ENCODE measurements at places on chromosomes 4 and X.

DNA sequence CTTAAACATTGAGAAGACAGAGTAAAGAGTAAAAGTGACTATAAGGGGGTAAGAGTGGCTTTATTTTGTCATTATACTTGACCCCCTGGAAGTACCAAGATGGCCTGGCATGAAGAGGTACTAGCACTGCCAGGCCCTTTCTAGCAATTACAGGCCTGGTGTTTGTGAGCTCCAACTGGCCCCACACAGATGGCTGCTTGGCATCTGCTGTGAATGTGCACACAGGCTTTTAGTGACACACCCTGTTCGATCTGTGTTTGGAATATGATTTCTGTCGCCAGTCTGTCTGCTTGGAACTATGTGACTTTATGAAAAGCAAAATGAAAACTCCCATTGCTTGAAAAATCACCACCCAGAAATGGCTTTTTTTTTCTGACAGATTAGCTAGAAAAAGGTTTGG lies 123.3 kb downstream of the CLCN4 start:
- no peak for DNase-seq

DNA sequence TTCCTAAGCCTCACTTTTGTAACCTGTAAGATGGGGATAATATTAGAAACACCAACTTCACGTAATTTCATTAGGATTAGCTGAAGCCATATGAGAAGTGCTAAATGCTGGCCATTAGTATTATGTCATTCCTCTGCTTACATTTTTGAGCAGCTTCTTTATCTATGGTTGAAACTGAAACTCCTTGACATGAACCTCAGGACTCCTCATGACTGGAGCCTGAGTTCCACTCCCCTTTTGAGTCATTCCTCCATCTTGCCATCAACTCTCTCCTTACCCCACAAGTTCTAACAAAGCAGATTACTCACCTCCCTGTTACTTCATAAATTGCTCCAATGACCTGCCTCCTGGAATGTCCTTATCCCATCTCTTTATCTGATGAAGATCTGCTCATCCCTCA lies 123.2 kb upstream of the KCNIP4 start:
- no peak for DNase-seq

- DNase-seq, result no peak
These were observed 250.0 kb upstream of the NDST3 start for GRCh38 chr4:117784266-117784665.

DNA sequence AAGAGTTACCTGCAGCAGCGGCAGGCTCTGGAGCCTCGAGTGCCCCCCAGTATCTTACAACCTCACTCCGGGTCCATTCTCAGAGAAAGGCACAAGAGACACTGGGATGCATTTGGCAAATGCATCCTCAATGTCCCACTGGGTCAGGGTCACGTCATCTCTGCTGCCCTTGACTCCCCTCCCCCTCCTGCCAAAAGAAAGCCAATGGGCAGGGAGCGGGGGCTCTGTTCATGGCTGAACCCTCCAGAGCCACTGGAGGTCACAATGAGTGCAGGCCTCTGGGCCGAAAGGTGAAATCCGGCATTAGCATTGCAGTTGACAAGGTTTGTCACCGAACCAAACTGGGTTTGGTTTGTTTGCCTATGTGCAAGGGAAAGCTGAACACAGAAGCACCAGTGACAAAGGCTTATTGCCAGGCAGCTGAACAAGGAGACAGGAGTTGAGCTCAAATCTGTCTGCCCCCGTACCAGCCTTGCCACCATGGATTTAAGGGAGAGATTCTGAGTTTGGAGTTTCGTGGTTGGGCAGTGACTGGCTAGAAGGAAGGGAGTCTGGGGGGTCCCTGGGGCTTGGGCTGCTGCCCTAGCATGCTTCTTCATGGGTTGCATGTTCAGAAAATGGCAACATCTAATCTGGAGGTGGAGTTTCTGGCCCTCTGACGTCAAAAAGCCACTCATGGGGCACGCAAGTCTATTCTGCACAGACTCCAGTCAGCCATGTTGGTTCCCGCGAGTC lies 64.3 kb downstream of the HTRA3 start:
- DNase-seq, result no peak

GRCh38 chrX:68895341-68895755 lies 66.5 kb downstream of the EFNB1 start:
- no peak for DNase-seq

GRCh38 chr4:153137677-153138630 lies 66.3 kb upstream of the TRIM2 start:
- no peak for DNase-seq

DNA sequence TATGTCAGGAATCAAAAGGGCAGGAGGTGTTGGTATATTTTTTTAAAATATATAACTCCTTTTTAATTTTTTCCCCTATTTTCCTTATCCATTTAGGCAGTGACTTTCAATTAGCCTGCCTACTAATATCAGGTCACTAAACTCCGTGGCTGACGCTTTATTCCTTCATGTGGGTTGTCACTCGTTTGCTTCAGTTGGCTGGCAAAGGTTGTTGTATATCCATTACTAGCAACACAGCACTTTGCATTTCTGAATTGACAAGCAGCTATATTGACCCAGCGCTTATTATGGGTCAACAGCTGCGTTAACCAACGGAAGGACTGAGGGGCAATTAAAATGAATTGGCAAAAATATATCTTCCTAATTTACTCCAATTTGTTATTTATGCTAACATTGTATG lies 87.7 kb downstream of the ARX start:
- no peak for DNase-seq

GRCh38 chrX:152197465-152197864 lies 59.1 kb upstream of the MAGEA10 start:
- no peak for DNase-seq
